Activated CD4-positive, alpha-beta T cell treated with anti-CD3 and anti-CD28 coated beads for 4 hours (primary cell): ENCODE measurements at places on chromosomes 1 and 21.

DNA sequence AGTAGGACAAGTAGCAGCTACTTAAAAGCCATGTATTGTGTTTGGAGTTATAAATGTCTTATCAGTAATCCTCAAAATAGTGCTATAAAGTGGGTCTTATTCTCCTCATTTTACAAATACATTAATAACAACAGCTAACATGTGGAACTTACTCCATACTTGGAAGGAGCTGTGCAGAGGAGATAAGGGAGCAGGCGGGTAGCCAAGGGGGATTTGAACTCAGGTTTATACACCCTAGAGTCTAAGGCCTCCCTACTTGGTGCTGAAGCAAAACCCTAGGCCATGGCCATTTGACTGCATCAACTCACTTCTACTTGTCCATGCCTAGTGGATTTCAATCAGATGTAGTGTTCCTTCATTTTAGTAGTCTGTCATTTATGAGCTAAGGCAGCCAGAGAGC is 72.1 kb downstream of the LMO4 start:
- DNase-seq = no peak

DNA sequence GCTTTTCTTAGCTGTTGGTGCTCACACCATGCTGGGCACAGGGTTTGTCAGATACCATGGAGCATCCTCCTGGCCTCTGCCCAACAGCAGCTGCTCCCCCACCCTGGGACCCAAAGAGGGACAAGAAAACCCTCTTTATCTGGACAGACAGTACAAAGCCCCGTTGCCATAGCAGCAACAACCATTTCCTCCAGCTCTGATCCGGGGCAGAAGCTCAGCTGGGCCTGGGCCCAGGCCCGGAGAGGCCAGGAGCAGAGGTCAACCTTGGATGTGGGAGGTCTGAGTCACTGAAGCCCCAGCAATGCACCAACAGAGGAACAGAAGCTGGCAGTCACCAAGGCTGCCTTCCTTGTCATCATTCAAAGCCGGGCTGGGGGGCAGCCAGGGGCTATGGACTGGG is 228.4 kb upstream of the POU3F1 start:
- DNase-seq = no peak

- no peak for DNase-seq
Observed at GRCh38 chr1:21770201-21770600, 12.7 kb downstream of the USP48 start.

- no peak for DNase-seq
Observed at GRCh38 chr1:32142446-32143301, 34.8 kb downstream of the KPNA6 start.

- DNase-seq = no peak
Observed at GRCh38 chr1:45328680-45329079, 2.0 kb downstream of the HPDL start.

DNA sequence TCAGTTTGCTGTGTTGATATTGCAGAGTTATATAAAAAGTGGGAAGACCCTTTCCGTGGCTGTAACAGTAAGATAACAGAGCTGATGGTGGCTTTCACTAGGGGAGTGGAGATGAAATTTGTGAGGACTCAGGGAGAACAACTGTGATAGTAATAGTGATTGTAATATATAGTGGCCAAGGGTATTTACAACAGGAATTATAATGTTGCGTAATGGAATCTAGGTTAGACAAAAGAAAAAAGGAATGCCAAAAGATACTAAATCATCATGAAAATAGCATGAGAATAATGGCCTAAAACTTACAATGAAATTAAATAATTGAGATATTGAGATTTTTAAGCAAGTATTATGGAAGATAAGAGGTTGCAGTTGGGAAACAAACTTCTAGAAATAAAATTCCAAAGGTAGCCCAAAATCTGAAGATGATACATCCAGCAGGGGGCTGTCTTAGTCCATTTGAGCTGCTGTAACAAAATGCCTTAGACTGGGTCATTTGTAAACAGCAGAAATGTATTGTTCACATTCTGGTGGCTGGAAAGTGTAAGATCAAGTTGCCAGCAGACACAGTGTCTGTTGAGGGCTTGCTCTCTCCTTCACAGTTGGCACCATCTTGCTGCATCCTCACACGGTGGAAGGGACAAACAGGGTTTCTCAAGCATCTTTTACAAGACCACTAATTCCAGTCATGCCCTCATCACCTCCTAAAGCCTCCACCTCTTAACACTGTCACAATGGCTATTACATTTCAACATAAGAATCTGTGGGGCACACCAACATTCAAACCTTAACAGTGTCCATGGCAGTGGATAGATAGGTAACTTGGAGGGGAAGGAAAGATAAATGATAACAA is 711.2 kb downstream of the MRPL39 start:
- DNase-seq = no peak

DNA sequence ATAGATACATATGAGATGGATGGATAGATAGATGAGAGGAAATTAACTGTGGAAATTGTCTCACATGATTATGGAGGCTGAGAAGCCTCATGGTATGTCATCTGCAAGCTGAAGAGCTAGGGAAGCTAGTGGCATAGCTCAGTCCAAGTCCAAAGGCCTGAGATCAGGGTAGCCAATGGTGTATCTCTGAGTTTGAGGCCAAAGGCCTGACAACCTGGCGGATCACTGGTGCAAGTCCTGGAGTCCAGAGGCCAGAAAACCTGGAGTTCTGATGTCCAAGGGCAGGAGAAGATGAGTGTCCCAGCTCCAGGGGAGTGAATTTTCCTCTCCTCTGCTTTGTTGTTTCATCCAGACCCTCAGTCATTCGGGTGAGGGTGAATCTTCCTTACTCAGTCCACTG is 43.9 kb upstream of the SPOCD1 start:
- DNase-seq = no peak

DNA sequence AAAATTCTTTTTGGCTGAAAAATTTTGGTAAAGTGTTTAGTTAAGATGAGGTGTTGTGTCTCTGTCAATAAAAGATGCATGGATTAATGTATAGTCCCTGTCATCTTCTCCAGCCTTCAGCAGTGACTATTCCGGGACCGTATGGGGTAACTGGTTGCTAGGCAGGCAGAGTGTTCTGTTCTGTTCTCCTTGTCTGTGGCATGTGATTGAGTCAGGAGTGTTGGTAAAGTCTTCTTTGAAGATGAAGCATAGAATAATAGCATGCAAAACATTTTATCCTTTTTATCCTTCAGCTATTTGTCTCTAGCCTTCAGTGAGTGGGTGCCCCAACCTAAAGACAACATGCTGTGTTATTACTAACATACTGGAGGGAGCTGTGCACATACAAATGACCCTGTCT is 74.6 kb downstream of the RGL1 start:
- DNase-seq = no peak

DNA sequence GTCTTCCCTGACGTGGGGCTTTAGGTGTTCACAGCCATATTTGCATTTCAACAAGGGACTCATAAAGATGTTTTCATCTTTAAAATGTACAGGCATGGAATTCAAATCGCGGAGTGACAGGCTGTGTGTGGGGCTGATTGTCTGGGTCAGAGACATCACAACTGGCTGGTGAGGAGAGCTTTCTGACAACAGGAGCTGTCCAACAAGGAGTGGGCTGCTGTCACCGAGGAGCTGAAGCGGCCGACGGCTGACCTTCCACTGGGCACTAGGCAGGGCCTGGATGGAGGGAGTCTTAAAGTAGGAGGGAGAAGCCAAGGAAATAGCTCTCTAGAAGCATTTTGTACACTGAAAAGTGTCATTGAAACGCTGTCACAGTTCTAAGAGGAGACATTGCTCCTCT is 30.5 kb upstream of the SCMH1 start:
- no peak for DNase-seq

GRCh38 chr1:11514366-11514765 is 35.4 kb downstream of the DISP3 start:
- no peak for DNase-seq

- DNase-seq = no peak
Observed at GRCh38 chr1:91689641-91690481, 189.2 kb downstream of the CDC7 start.

DNA sequence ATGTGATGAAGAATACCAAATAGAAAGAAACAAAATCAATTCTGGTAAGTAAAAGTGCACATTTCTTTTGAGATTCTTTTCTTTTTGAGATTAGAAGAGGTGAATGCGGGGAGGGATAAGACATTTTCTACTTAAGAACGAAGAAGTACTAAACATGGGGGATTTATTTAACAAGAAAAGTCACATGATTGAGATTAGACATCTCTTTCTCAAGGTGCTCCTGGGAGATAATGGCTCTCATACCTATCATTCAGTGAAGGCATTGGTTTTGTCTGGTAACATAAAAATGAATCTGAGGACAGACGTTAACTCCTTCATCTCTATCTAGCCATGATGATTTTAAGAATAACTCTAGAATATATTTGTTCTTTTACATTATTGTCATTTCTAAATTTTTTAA is 147.9 kb upstream of the SAMSN1 start:
- no peak for DNase-seq
